Colonic mucosa (tissue), 4 donors: ENCODE measurements at places on chromosomes 12 and 14.
A peak's percentile ranks its signal among the peaks of the same experiment; 100 is the strongest.

GRCh38 chr12:13697973-13698372 lies 283.4 kb downstream of the GRIN2B start:
- no peak for DNase-seq

- DNase-seq: no peak
Observed at GRCh38 chr14:30333934-30334333, 225.0 kb upstream of the G2E3 start.

GRCh38 chr12:86170051-86170450 lies 86.1 kb downstream of the MGAT4C start:
- no peak for DNase-seq

GRCh38 chr14:86683561-86683960 lies 1153.6 kb downstream of the FLRT2 start:
- no peak for DNase-seq

DNA sequence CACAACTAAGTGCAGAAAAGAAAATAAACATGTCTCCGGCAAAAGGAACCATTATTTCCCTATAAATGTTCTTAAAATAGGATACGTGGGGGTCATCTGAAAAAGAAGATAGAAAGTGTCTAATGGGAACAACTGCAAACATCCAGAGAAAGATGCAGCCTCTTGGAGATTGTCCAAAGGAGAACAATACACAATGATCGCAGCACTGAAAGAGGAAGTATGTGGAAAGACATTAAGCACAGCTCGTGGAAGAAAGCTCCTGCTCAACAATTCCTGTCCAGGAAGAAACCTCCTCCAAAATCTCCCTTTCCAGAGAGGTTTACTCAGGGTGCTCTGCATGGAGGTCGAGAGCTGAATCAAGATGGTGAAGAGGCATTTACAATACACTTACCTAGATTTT lies 2.5 kb upstream of the LALBA start:
- no peak for DNase-seq

GRCh38 chr12:29709054-29709453 lies 74.7 kb downstream of the TMTC1 start:
- DNase-seq: no peak

DNA sequence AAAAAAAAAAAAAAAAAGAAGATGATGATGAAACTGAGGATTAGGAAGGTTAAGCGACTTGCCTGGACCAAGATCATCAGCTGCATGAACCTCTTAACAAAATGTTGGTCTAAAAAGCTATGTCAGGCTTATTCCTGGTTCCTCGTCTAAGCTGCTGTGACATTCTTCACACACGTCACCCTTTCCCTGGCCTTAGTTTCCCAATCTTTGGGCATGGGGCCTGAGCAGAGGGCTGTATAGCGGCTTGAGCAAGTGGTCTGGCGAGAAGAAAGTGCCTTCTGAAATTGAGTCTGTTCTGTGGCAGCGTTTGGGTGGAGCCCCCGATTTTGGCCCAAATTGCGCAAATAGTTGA lies 58.7 kb upstream of the CCND2 start:
- DNase-seq: no peak

GRCh38 chr12:6405963-6406362 lies 22.0 kb downstream of the LTBR start:
- no peak for DNase-seq

DNA sequence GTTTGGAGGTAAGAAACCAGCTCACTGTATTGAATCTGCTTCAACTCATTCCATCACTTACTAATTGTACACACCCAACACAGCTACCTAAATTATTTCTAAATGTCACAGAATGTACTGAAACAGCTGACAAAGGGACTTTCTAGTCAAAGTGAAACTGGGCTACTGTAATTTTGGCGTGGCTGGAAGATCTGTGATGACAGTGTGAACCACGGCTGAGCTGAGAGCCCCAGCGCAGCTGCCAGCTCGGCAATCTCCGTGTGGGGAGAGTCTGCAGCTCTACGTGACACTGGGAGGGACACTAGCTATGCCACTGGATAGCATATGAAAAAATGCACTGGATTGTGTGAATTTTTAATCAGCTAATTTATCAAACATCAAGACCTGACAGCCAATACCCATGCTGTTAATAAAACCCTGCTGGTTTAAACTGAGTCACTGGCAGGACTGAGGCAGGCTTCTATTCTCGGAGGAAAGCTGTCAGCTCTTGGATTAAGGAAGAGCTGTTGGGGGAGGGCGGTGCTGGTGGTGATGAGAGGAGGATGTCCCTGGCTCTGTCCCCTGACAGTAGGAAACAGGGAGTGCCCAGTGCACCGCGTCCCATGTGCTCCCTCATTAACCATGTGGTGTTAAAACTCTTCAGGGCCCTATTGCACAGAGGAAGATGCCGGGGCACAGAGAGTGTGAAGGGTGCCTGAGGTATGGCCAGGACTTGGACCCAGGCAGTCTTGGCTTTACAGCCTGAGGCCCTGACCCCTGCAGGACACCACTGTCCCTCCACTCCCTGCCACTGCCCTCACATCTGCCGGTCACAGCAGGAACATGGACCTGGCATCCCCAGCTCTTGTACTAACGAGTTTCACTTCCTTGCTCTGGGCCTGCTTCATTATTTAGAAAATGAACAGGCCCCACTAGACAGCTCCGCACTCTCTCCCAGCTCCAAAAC lies 13.3 kb downstream of the SLC15A4 start:
- DNase-seq: no peak

- no peak for DNase-seq
Observed at GRCh38 chr14:105083926-105084685, 18.9 kb upstream of the GPR132 start.

DNA sequence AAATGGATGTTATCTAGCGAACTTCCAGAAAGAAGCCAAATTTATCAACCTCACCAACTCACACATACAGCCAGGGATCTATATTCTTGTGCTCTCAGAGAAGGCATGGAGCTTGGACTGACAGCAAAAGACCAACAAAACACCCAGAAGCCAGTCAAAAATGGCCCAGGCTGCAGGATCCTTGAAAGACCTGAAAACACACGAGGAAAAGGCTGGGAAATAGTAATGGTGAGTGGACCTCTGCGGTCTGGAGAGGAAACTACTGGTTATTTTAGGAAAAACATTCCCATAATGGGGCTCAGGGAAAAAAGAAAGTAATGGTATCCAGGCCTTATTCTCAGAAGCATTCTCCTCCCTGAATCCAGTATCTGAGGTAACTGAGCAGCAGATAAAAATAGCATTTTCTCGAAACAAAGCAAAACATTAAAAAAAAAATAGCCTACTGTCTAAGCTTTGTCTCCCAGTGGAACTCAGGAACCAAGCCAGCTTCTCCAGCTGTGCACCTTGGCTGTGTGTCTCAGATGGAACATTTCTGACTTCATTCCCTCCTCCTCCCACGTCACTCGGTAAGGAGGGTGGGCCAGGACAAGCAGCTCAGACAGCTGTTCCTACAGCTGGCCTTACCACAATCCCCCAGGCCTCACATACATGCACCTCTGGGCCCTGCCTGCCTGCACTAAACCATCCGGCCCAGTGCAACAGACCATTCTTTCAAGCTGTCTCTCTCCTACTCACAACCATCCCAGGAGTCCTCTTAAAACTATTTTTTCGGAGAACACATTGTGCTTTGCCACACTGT lies 249.9 kb downstream of the DAD1 start:
- DNase-seq: peak; percentile 57

- no peak for DNase-seq
Observed at GRCh38 chr14:92874962-92875661, 47.8 kb upstream of the CHGA start.

DNA sequence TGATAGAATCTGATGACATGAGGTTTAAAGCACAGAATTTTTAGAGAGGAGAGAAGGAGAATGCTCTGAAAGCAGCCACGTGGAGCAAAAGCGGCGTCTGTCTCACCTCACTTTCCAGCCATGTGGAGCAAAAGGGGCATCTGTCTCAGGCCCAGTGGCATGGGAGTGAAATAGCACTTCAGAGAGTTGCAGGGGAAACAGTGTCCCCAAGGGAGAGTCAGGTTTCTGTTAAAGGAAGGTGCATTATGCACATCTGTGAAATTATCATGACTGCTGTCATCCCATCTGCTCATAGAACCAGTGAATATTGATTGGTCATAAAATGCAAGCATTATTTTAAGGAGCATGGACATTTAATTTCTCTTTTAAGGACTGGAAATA lies 124.0 kb downstream of the BICD1 start:
- no peak for DNase-seq

DNA sequence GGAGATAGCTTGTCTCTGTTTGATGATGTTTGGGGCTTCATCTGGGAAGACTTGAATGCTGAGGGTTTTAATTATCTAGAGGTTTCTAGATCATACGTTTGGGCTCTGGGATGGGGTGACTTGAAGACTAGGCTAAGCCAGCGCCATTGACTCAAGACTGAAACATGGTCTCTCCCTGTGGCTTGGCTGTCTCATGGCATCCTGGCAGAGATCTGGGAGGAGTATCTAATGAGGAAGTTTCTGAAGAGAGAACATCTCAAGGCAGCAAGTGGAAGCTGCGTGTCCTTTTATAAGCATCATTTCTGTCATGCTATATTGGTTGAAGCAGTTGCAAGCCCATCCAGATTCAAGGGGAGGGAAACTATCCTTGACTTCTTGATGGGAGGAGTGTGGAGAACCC lies 104.8 kb downstream of the UNC79 start:
- DNase-seq: no peak

DNA sequence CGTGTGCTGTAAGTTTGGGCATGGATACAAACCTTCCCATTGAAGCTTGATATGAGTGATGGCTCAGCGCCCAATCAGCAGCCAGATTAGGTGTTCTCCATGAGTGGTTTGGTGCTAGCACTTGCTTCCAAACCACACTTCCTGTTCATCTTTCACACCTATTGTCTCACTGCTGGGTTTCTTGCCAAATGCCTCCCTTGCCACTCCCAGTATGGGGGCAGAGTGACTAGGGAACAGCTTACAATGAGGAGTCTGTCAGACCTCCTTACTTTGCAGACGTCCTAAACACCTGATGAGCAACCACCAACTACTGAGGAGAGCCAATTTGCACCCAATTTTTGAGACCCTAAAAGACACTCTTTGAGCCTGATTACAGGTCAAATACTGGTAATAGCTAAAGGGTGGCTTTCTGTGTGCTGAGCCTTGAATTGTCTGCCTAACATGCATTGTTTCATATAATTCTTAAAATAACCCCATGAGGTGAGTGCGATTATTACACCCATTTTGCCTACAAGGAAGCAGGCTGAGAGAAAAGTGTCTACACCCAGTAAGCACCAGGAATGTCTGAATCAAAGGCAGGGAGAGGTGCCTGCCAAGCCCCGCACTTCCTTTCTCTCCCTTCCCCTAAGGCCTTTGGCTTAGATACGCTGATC lies 48.4 kb upstream of the FOS start:
- peak; percentile 66 for DNase-seq

DNA sequence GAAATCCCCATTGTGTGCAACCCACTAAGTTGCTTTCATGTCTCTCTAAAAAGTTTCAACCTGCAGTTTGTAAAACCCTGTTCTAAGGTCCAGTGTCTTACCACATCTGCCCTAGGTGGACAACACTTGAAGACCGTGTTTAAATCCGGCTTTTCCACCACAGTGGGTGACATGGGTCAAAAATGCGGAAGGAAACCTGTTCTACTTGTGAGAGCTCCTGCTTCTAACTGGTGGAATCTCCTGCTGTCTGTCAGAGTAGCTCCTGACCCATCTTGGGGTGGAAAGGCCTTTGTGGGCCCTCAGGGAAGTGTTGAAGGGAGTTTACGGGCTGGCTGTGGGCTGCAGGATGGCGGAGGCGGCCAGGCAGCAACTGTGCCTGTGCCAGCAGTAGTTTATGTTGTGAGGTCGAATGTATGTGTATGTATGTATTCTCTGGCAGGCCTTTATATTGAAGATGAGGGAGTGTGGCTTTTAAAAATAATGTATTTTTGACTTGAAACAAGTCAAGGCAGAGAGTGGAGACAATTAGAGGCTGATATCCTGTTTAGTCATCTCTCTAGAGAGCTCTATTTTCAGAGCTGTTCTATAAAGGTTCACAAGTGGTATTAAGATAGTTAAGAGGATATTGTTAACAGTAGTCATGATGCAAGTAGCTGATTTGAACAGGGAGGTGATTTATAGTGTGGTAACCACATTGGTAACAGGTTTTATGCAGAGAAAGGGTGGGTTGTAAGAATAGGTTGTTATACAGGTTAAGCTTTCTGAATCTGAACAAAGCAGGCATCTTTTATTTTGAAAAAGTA lies 67.0 kb downstream of the PRKCH start:
- no peak for DNase-seq

DNA sequence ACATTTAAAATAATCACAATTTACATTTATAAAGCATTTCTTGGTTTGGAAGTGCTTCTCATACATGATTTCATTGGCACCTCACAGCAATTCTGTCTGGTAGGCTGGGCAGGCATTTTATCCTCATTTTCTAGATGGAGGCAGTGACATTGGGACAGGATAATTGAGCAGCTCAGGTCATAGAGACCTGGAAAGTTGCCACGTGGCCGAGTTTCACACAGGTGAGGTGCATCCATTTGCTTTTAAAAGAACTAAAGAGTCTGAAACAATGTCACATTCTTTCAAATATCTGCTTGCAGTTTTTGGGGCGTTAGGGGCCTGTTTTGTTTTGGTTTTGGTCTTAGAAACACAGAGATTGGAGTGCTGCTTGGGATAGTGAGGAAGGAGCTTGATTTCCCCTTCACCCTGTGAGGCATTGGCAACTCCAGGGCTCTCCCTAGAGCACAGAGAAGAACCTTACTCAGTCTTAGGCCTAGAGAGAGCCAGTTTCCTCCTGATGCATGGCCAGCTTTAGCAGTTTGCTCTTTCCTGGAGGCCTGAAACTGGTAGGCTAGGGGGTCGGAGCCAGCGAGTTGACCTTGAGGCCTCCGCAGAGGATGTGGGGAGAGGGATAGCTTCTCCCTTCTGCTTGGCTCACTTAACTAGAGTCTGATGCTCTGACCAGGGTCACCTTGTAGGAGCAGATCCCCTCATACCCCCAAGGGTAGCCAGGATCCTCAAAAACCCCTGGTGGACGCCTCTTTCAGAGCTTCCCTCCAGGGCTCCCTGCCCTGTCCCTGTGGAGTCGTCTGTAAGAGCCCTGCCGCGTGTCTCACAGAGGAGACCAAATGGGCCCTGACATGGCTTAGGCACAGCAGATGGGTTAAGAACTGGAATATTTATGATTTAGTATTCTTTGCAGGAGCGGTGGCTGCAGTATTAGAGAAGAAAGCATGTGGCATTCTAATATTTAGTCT lies 34.9 kb upstream of the JDP2 start:
- DNase-seq: no peak

DNA sequence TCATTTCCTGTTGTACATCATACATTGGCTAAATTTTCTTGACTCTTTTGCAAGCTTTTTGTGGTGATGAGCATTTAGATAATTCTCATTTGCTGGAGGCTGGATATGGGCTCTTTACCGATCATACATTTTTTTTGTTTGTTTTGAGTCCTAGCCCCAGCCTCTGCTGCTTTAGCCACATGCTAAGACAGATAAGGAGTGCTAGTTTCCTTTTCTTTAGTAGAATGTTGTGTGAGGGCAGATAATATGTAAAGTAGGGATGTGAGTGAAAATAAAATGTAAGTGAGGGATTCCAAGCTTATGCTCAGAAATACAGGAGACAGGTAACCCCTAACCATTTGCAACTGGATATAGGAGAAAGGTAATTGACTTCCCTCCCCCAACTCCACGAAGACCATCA lies 405.7 kb downstream of the TRHDE start:
- no peak for DNase-seq

GRCh38 chr12:104055686-104056388 lies 5.8 kb upstream of the GLT8D2 start:
- DNase-seq: peak; percentile 46

- DNase-seq: no peak
Observed at GRCh38 chr12:89373763-89374572, 21.7 kb upstream of the DUSP6 start.

- no peak for DNase-seq
Observed at GRCh38 chr12:28237423-28237822, 47.2 kb downstream of the CCDC91 start.

GRCh38 chr14:75091251-75091650 lies 21.8 kb downstream of the ZC2HC1C start:
- DNase-seq: no peak
